T-helper 22 cell (primary cell): ENCODE measurements at places on chromosomes 2 and 18.
A peak's percentile ranks its signal among the peaks of the same experiment; 100 is the strongest.

GRCh38 chr18:79576686-79577351 is 102.8 kb upstream of the CTDP1 start:
- no peak for DNase-seq

- DNase-seq = no peak
Observed at GRCh38 chr18:8091035-8091434, 518.2 kb upstream of the RAB12 start.

- DNase-seq = no peak
Observed at GRCh38 chr2:22703286-22703920, 681.6 kb upstream of the KLHL29 start.

DNA sequence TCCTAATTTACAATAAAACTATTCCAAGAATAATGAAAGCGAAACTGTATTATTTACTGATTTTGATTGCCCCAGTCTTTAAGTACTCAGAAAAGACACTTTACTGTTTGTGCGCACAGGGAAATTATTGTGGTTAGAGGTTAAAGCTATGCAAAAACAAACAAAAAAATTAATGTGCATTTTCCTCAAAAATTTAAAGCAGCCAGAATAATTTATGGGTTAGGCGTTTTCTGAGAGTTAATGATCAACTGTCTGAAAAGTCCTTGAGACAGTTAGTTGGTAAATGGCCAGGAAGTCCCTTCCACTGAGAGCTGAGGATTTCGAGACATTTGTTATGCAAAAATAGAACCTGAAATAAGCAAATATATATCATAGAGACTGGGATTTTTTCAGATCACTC is 143.3 kb downstream of the IRS1 start:
- no peak for DNase-seq

- DNase-seq = no peak
Observed at GRCh38 chr18:52897611-52898484, 557.9 kb downstream of the DCC start.

- DNase-seq = no peak
Observed at GRCh38 chr2:217360111-217360510, 500.2 kb upstream of the TNP1 start.

GRCh38 chr2:190050001-190050400 is 12.5 kb downstream of the MSTN start:
- DNase-seq = no peak

- no peak for DNase-seq
Observed at GRCh38 chr2:105848367-105848766, 103.7 kb downstream of the NCK2 start.

DNA sequence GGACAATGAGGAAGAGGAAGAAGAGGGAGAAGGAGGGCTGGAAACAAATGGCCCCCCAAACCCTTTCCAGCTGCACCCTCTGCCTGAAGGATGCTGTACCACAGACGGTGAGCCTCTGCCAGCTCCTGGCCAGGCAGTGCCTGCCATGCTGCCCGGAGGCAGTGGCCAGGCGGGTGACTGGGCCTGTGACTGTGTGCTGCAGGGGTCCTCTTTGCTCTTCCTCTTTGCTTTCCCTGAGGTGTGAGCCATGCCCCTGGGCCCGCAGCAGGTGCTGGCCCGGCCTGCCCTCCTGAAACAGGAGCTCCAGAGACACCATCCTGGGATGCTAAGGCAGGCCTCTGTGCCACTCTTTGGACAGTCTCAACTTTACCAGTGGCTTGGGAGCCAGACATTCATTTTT is 28.6 kb downstream of the GREB1 start:
- DNase-seq = no peak

- DNase-seq = no peak
Observed at GRCh38 chr18:68507781-68508180, 207.1 kb downstream of the TMX3 start.

DNA sequence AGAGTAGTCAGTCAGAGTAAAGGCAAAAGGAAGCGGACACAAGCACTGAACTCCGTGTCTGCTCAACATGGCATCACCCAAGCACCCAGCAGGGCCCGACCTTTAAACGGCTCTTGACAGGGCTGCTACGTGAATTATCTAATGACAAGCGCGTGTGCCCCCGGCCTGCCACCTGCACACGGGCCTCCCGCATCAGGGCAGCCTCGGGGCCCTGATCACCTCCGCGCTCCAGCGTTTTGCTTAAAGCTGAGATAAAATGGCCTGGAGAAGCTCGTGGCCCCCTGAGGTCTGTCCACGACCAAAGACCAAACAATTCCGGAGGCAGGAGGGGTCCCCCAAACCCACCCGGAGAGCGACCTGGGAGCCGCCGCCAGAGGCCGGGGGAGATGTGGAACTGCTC is 376 bp downstream of the NDUFA10 start:
- DNase-seq = no peak

- no peak for DNase-seq
Observed at GRCh38 chr2:28327581-28327955, 65.1 kb upstream of the FOSL2 start.

- no peak for DNase-seq
Observed at GRCh38 chr2:67548317-67549201, 151.4 kb downstream of the ETAA1 start.

DNA sequence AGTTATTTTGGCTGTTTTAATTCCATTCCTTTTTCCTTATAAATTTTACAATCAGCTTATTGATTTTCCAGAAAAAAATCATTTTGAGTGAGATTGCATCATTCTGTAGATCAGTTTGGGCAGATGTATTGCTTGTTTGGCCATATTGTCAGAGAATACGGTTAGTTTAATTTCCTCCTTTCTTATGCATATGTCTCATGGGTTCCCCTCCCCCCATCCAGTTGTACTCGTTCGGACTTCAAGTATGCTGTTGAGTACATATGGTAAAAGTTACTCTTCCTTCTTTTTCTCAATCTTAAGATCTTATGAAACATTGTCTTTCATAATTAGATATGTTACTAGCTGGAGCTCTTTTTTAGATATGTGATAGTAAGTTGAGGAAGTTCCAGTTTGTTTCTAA is 131.2 kb upstream of the TTC27 start:
- no peak for DNase-seq

DNA sequence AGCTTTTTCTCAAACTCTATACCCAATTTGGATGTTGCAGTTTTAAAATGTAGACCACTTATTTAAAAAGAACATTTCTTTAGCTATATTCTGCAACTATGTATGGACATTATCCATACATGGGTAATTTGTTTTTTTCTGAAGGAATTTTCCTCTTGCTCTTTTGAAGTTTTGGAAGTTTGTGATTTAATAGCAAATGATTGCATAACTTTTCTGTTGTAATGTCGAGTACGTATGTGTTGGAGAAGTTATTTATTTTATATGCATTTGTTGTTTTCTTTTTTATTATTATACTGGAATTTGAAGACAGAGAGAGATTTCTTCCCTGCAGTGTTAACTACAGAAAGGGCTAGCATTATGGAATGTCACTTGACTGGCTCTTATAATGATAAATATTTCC is 207.7 kb upstream of the FANCL start:
- no peak for DNase-seq

- no peak for DNase-seq
Observed at GRCh38 chr18:10353791-10354190, 100.6 kb upstream of the APCDD1 start.

- no peak for DNase-seq
Observed at GRCh38 chr2:131588152-131588873, 60.6 kb downstream of the CCDC74A start.

DNA sequence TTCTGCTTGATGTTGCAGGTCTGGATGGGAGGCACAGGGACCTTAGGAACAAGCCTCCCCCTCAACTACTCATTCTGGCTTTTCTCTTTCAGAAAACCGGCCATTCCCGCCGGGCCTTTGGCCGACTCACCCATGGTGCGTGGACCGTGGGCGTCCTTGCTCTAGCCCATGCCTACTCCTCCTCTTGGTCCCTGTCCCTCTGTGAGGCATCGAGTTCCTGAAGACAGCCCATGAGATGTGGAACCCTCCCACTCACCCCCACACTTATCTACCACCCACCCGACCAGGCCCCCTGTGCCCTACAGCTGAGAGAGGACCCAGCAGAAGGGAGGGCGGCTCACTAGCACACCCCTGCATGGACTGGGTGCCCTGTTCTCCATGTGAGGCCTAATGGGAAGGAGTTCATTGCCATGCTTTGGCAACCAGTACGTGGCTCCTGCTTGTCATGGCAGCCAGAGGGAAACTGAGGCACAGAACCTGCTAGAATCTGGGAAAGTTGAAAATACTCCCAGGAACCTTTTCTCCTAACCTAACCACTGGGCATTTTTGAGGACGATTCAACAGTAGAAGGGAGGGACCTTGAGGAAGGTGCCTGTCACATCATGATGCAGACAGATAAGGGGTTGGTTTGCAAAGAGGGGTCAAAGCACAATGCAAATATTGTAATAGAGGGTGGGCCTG is 8.5 kb downstream of the SPEG start:
- DNase-seq = no peak

DNA sequence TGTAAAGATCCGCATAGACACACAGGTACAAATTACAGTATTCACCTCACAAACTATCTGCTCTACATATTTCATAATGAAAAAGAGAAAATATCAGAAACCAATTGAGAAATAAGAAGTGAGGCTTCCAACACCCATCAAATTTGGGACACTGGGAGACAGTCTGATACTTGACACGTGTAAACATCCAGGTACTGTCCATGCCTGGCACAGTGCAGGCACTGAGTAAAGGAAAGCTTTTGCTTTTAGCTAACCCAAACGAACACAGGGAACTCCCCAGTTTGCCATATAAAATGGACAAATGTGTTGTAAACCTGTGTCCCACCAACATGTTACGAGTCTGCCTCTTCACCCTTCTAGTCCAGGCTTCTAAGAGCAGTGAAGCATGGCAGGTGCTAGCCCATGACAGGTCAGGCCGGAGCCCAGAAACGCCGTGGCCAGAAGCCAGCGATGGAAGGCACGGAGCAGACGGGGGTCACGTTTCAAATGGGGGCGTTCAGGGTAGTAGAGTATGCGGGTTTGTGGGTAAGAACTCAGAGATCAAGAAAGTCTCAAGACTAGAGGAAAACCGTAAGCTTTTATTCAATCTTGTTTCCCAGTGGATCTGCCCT is 27.0 kb downstream of the CDH2 start:
- DNase-seq = no peak

DNA sequence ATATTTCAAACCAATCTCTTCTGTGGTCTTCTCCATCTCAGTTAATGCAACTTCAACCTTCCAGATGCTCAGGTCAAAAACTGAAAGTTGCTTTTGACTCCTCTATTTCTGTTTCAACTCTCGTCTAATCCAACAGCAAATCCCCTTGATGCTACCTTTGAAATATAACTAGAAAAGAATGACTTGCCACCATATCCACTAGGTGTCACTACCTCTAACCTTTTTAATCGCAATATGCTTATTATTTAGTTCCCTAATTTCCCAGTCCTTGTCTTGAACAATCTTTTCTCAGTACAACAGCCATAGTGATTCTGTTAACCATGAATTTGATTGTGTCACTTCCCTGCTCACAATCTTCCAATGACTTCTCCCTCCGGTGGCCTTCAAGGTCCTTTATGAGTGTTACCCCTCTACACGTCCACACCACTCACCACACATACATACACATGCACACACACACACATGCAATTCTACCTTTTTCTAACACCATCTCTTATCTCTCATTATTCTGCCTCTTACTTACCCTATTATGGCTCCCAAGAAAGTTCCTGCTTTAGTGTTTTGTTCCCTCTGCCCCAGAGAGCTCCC is 245.5 kb upstream of the KCNJ3 start:
- DNase-seq = no peak

DNA sequence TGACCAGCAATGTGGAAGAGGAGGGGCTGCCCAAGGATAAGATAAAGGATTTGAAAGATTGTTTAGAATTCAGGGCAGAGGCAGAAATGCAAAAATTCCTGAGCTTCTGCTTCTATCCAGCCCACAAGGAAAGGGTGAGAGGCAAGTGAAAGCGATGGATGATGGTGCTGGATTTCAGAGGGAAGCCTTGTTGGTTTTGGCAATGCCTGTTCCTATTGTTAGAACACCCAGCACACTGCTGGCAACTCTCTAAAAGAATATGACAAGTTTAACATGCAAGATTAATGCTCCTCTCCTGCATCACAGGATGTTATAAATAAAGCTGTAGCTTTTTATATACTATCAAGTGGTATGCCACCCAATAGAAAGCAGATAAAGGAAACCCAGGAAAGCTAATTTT is 92.6 kb downstream of the ZNF385B start:
- no peak for DNase-seq

GRCh38 chr2:160457588-160457987 is 36.0 kb downstream of the RBMS1 start:
- DNase-seq = no peak

- DNase-seq = no peak
Observed at GRCh38 chr18:8008033-8008432, 440.9 kb downstream of the PTPRM start.

DNA sequence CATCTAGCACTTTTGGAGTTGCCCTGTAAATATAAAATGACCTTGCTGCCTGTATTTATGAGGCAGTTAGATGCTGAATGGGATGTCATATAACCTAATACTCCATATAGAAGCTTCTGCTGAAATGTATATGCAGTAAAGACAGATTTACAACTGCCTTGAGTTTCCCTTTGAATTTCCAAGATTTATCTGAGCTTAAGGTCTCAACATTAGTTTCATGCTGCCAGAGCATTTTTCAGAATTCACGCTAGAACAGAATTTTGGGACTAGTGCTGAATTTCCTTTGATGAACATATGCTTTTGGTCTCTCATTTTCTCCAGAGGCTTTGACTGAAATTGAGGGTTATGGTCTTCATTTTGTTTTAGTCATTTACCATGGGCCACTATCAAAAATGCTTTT is 254.7 kb upstream of the FANCL start:
- DNase-seq = no peak

DNA sequence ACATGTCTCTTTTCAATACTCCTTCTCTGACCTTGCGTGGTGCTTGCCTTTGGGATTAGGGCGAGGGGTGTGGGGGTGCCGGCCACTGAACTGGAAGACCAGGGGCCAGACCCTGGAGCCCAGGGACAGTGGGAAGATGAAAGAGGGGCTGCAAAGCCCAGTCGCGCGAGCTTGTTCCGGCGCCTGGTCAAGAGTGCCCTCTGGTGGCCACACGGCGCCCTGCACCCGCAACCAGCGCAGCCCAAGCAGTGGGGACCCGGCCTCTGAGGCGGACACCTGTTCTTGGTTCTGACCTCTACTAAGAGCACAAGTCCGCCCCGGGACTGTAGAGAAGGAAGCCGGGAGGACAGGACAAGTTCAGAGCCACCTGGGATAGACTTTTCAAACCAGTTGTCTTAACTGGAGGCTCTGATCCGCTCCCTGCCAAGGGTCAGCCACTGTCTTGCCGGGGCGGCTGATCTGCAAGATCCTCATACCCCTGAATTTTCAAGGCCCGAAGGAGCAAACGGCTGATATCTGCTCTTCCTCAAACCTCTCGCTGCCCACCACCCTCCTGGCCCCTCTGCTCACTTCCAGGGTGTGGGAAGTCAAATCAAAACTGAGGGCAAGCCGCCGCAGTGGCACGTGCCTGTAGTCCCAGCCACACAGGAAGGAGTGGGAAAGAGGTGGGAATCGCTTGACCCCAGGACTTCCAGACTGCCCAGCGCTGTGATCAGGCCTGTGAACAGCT is 14.9 kb upstream of the MSH6 start:
- peak; percentile 24 for DNase-seq

GRCh38 chr2:195552581-195552980 is 104.4 kb upstream of the SLC39A10 start:
- DNase-seq = no peak

GRCh38 chr2:29290293-29291047 is 175.3 kb downstream of the CLIP4 start:
- DNase-seq = no peak

- no peak for DNase-seq
Observed at GRCh38 chr2:134917888-134918525, 615 bp upstream of the CCNT2 start.
